ENCODE measurements at places on chromosomes 5 and 9.

GRCh38 chr5:125180231-125180829 is 433.9 kb upstream of the ZNF608 start:
- DNase-seq: no peak

DNA sequence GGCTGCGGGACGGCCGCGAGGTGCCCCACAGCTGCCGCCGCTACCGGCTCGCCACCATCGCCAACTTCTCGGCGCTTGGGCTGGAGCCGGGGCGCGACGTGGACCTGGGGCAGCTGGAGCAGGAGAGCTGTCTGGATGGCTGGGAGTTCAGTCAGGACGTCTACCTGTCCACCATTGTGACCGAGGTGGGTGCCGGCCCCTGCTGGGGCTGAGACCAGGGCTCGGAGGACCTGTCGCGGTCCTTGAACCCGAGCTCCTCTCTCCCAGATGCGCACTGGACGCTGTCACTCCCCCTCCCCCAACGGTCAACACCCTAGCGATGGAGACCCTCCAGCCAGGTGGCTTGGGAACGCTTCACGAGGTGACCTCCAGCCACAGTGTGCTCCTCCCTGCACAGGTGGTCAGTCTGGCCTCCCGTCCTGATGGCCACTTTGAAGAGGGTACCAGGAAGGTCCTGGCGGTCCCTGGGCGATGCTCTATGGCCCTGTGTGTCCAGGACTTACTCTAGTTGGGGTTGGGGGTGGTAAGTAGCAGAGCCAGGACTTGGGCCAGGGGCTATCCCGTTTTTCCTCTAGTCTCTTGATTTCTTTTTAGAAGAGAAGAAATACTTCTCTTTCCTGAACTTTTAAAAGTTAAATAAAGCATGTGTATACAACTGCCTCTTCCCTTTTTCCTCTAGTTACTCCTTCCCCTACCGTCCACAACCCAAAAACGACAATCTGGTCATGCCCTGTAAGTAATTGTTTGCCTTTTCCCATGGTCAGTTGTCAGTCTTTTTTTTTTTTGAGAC is 866 bp downstream of the SLC22A5 start:
- DNase-seq: no peak

- DNase-seq: no peak
Measured at GRCh38 chr5:150329038-150329437, 26.3 kb upstream of the ARSI start.

- no peak for DNase-seq
Measured at GRCh38 chr9:135498381-135499126, 1.9 kb upstream of the MRPS2 start.

- DNase-seq: peak; percentile 32
Measured at GRCh38 chr5:119368238-119368630, 12.4 kb downstream of the TNFAIP8 start.

GRCh38 chr5:127957183-127957582 is 126.4 kb upstream of the SLC12A2 start:
- DNase-seq: no peak

- no peak for DNase-seq
Measured at GRCh38 chr5:72937517-72938061, 18.3 kb upstream of the FCHO2 start.

GRCh38 chr5:59126016-59126707 is 543.3 kb downstream of the RAB3C start:
- DNase-seq: no peak

DNA sequence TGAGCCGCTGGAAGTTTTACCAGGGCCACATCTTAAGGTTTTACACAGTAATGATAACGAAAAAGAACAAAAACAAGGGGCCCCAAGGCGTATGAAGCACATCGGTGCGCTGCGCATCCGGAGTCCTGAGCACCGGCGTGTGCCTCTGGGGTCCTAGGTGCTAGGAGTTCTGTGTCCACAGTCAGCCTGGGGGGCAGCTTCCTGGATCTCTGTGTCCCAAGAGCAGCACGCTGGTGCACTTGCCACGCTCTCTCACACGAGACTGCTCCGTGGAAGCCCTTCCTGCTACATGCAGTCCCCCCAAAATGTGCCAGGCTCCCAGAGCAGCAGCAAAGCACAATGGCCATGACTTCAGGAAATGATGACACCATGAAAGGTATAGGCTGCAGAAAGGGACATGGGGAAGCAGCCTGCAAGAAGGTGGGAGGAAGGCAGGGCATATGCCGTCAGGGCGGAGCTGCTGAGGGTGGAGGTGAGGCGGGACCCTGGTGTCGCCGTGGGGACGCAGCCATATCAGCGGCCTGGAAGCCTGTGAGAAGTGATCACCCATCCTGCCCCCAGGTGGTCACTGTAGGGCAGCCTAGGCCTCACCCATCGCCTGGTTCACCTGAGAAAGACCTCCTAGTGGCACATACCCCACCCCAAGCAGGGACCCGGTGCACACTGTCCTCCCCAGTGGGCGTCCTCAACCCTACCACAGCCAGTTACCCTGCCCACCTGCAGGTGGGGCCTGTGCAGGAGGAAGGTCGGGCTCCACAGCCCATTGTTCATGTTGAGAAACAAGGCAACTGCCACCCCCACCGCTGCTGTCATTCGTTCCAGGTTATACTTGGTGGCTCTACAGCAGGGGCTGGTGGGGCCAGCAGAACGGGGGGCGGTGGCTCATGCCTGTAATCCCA is 23.6 kb upstream of the SLC6A3 start:
- no peak for DNase-seq

GRCh38 chr5:155106221-155106620 is 92.7 kb downstream of the KIF4B start:
- no peak for DNase-seq

- no peak for DNase-seq
Measured at GRCh38 chr9:112087506-112087905, 87.6 kb downstream of the SUSD1 start.

GRCh38 chr5:110290542-110290941 is 435.9 kb downstream of the TMEM232 start:
- DNase-seq: no peak

GRCh38 chr5:143968071-143968878 is 156.3 kb downstream of the HMHB1 start:
- no peak for DNase-seq
